MG63 (cell line): ENCODE measurements at places on chromosomes 13 and 19. TPM values are rescaled to one million over a fixed set of nuclear protein-coding genes. Genes with fewer than 3 reads are reported as not detected.
A peak's percentile ranks its signal among the peaks of the same experiment; 100 is the strongest.

Gene SLC7A9
- total RNA-seq: not detected in 2 replicates

- DNase-seq: peak; percentile 73
Measured at GRCh38 chr13:40102854-40103253, 447.4 kb downstream of the COG6 start.

- DNase-seq: no peak
Measured at GRCh38 chr19:10513223-10513622, 4.0 kb downstream of the S1PR5 start.

DNA sequence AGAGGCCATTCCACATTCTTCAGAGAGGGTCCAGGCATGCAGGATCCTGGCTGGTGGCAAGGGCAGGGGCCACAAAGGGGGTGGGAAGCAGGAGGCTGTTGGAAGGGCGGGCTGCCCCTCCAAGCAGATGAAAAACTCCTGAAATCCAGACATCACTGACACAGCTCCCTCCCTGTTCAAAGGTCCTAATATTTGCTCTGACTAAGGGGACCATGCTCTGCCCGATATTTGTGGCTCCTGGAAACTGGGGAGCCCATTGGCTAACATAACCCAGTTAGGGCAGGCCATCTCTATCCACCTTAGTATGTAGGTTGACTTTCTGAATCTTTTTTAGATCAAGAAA is 3.3 kb upstream of the CDX2 start:
- DNase-seq: no peak

DNA sequence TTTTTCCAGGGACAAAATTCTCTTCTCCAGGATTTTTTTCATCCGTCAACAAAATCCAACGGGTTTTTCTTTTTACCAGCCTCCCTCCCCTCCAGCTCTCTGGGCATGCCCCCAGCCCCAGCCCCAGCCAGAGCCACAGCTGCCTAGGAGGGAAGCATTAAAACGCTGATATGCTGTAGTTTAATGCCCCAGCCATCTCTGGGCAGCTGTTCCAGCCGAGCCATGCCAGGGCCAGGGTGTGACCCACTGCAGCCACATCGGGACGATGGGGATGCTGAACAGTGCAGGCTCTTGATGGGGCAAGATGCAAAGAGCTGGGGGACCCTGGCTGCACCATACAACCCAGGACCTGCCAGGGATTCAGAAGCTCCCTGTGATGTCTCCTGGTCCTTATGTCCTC is 32.1 kb downstream of the TSHZ3 start:
- DNase-seq: no peak

- no peak for DNase-seq
Measured at GRCh38 chr13:28318496-28318895, 176.4 kb downstream of the FLT1 start.

Gene RNF113B
- not detected in 2 replicates for total RNA-seq

Gene UNC13A
- 0.10 TPM in 1 of 2 replicates, not detected in the other for total RNA-seq

GRCh38 chr13:98240135-98240534 is 63.1 kb upstream of the RNF113B start:
- no peak for DNase-seq
